Fibroblast of skin of left biceps (primary cell): ENCODE measurements at places on chromosomes 3 and 15.

DNA sequence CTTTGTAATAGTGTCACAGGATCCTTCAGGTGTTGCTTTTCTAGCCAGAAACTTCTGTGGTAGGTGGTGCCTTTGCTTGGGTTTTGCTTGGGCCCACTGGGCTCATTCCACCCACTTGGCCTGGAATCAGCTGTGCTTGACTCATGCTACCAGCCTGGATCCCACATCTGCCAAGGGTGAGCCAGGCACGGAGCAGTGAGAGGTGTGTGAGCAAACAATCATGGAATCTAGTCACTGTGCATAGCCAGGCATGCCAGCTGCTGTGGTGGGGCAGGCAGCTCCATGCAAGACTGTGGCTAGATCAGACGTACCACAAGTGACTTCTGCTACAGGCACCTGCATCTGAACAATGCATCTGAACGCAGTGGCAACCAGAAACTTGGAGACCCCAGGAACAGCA, 275.9 kb downstream of the UBE2E2 start:
- no peak for DNase-seq

DNA sequence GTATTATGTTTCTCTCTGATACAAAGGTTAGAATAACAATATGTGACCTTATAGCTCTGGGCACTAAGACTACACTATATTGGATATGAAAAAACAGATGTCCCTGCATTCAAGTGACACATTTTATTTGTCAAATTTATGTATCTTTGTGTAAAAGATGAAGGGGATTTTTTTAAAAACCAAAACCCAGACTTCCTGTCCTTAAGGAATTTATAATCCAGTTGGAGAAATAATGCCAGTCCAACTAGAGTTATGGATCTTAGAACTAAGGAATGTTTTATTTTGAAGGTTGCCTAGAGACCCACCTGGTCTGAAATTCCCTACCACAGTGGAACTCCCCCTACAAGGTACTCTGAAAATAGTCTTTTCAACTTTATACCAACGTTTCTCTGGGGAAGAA, 33.3 kb upstream of the PIK3CB start:
- DNase-seq = no peak

DNA sequence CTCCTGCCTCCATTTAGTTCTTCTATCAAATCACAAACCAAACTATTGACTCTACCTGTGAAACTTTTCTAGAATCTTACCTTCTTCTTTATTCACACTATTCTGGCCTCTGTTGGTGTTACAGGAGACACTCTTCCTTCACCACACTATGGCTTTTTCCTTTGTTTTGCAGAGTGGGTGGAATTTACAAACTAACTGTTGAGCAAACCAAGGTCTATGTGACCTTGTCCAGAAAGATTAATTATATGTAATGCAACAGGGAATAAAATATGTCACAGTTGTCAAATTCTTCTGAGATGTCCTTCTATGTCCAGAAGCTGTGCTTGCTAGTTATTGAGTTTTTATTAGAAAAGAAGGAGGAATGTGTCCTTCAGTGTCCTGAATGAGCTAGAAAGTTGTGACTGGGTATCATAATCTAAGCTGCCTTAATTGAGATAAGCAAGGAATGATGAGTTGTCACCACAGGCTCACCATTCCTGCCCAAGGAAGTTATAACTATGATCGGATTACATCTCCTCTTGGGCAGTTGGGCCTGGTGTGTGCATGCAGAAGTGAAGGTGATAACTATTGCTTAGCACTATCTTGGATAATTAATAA, 21.7 kb downstream of the ARL14 start:
- DNase-seq = no peak

- no peak for DNase-seq
These were observed 13.6 kb upstream of the HRH1 start for GRCh38 chr3:11140713-11141104.

GRCh38 chr15:79282371-79283251, at the start of gene ANKRD34C:
TSS of gene ANKRD34C (plus strand) at chr15:79282722. CDS start at chr15:79293285, 10,563 bp downstream.
- no peak for DNase-seq

- peak; percentile 21 for DNase-seq
These were observed 474.7 kb upstream of the IL12A start for GRCh38 chr3:159513867-159514380.

GRCh38 chr15:70494852-70495571, 268.3 kb downstream of the UACA start:
- peak; percentile 66 for DNase-seq

- no peak for DNase-seq
These were observed at the start of gene TBC1D2B for GRCh38 chr15:78077053-78077870. TSS of gene TBC1D2B (minus strand) at chr15:78077711. CDS start at chr15:78077652, 59 bp downstream.

DNA sequence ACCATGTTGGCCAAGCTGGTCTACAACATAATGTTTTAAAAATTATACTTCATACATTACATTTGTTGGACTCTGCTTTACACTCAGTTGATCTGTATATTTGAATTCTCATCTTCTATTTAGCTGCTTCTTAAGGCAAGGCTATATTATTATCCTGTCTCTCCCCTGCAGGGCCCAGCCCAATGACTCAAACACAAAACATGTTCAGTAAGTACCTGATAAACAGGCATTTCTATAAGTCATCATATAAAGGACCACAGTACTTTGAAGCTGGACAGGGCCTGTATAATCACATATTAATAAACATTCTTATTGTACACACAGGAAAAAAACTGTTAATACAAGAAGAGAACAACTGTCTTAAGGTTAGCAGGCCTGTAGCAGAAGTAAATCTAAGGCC, 36.2 kb downstream of the NGLY1 start:
- no peak for DNase-seq

- DNase-seq = no peak
These were observed 5.6 kb downstream of the GASK1A start for GRCh38 chr3:42984701-42985100.

DNA sequence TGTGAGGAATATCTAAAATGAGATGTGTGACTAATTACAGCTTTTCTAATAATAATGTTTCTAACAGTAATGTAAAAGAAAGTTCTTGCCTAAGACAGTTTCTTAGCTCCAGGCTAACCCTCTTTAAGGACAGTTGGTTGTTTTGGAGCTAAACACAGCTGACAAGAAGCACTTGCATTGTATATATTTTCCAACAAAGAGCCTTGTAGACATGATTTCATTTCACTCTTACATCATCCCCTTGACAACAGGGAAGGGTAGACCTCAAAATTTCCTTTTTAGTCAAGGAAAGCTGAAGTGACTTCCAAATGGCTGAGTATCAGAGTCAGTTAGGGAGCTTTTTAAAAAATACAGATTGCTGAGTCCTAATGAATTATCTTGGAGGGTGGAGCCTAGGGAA, 4.1 kb downstream of the ARID3B start:
- no peak for DNase-seq

GRCh38 chr15:64455961-64456371, 4.4 kb upstream of the ZNF609 start:
- DNase-seq = no peak

DNA sequence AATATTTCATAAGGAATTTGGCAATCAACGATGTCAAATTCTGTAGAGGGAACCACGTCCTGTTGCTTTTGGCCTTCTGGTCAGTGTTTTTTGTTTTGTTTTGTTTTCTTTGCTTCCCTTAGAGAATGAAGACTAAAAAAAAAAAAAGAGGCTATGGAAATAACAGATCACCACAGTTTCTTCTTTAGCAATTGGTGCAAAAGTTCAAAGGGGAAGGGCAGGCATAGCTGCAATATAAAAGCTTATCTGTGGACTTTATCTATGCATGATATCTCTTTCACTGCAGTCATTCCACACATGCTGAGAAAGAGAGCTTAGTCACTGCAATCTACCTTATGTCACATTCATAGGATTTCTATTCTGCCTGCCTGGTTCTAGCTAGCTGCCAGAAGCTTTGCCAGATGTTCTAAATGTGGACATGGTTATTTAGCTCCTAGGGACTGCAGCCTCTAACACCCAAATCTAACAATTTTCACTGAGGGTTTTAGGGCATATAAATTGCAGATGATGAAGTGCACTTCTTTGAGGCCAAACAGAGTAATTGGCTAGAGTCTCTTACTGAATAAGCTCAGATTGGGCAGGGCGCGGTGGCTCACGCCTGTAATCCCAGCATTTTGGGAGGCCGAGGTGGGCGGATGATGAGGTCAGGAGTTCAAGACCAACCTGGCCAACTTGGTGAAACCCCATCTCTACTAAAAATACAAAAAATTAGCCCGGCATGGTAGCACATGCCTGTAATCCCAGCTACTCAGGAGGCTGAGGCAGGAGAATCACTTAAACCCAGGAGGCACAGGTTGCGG, 637.2 kb downstream of the NTRK3 start:
- peak; percentile 55 for DNase-seq

DNA sequence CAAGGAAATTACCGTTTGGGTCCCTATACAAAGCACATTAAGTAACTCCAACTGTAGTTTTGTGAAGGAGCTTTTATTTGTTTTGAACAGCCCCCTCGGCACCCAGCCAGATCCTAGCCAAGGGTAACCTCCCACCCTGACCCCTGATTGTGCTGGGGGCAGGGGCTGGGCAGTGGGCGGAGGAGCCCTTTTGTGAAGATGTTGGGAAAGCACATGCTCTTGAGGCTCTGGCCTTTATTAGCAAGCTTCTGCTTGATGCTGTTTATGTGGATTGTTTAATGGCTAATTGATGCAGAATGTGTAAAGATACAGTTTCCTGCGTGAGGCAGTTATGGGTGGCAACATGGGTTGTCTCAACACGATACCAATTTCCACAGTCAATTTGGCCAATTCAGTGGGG, 136.5 kb downstream of the MAP2K5 start:
- DNase-seq = no peak
